SK-MEL-5 (cell line): ENCODE measurements at places on chromosomes 6 and 20.

DNA sequence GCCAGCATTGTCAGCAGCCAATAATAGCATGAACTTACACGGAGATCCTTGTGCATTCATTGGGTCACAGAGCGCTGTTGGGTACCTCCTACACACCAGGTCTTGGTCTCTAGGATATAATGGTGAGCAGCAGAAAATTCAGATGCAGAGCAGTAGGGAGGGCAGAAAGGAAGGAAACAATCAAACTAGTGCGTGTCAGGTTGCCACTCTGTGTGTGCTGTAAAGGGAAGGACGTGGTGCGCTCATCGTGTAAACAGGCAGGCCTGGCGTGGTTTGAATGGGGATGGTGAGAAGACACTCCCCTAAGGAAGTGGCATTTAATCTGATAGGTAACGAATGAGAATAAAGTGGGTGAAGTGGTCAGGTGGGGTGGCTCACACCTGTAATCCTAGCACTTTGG is 336.4 kb downstream of the CDH26 start:
- DNase-seq: no peak

GRCh38 chr6:148027201-148027600 is 315.4 kb upstream of the SASH1 start:
- no peak for DNase-seq

DNA sequence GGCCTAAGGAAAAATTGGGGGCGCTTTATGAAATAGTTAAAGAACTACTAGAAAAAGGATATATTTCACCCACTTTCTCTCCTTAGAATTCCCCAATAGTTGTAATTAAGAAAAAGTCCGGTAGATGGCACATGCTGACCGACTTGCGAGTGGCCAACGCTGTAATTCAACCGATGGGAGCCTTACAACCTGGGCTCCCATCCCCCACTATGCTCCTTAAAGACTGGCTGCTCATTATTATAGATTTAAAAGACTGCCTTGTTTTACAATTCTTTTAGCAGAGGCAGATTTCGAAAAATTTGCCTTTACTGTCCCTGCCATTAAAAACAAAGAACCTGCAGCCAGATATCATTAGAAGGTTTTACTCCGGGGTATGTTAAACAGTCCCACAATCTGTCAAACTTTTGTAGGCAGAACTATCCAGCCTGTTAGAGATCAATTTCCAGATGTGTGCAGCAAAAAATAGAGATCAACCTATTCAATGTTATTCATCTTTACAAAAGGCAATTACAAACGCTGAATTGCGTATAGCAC is 58.5 kb upstream of the PRSS16 start:
- peak; percentile 93 for DNase-seq

- no peak for DNase-seq
These were observed 33.7 kb downstream of the NINL start for GRCh38 chr20:25551413-25552215.

- no peak for DNase-seq
These were observed 64.2 kb downstream of the DLL1 start for GRCh38 chr6:170226647-170227046.

DNA sequence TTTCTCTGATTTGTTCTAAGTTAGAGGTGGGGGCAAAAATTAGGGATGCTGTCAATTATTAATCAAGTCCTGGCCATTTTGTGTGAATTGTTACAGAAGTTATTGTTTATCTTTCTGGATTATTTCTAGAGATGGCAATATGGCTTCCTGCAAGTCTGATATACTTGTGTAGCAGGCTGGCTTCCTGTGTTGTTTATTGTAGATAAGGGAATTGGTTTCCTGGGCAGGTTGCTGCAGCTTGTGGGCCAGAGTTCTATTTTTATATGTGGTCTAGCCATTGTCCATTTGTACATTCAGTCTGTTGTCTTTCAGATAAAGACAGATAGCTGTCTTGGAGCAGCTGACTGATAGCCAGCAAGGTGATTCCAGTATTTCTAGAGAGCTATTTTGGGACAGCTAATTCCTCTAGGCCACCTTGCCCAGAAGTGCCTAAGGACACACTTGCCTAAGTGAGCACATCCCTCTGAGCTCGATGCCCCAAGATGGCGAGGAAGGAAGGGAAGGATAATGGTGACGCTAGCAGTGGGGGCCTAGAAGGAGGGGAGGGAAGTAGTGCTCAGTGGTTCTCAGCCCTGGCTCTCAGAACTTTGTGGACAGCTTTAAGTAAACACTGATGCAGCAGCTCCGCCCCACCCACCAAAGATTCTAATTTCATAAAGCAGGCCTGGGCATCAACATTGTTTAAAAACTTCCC is 25.5 kb downstream of the DDO start:
- DNase-seq: no peak

GRCh38 chr6:112193117-112193516 is 61.2 kb downstream of the LAMA4 start:
- no peak for DNase-seq

DNA sequence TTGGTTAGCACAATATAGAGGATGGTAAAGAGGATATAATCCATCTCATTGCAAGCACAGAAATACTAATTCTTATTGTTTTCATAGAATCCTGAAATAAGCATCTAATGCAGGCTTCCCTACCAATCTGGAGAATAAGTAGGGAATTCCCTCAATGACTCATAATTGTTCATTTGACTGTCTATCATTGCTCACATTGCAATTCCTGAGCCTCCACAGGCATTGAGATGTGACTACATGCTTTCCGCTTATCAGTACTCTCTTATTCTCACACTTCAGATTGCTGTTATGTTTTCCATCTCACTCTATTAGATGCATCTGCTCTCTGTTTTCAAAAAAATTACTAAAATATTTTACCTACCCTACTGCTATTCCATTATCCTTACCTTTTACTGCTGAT is 216.2 kb upstream of the PRSS16 start:
- no peak for DNase-seq

- DNase-seq: no peak
These were observed 3.6 kb downstream of the MAP3K7 start for GRCh38 chr6:90583179-90583835.

- peak; percentile 66 for DNase-seq
These were observed 214.6 kb downstream of the HDGFL1 start for GRCh38 chr6:22783931-22784330.

- no peak for DNase-seq
These were observed 91.0 kb downstream of the TCP11 start for GRCh38 chr6:35049900-35050756.

DNA sequence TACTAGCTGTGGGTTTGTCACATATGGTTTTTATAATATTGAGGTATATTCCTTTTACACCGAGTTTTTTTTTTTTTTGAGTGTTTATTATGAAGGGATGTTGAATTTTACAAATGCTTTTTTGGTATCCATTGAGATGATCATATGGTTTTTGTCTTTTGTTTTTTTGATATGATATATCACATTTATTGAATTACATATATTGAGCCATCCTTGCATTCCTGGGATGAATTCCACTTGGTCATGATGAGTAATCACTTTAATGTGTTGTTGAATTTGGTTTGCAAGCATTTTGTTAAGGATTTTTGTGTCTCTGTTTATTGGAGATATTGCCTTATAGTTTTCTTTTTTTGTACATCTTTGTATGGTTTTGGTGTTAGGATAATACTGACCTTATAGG is 3.3 kb upstream of the ZNF337 start:
- DNase-seq: no peak

DNA sequence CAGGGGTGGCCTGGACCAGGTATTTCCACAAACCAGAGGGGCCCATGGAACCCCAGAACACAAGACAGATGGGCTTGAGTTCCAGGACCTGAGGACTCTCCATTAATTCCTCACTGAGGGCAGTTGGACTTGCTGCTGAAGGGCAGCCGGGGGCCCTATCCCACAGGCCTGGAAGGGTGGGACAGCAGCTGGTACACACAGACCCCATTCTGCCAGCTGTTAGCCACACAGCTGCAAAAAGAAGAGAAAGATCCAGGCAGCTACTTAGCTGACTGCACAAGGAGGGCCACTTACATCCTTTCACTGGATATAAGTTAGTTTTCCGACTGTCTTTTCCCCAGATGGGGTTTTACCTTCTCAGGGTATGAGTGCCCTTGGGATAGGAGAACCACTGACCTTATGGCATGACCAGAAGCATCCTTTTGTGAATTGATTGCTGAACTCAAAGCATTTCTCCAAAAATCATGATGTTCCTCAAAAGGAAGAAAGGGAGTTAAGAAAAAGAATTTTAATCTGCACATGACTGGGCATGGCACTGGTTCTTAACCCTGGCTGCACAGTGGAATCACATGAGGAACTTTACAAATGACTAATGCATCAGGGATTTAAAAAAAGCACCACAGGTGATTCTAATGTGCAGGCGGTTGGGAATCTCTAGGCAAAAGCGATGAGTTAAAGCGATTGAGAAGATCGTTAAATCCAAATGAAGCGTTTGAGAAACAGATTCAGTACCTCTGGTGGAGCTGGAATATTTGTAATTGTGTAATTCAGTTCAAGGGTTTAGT is 199.4 kb downstream of the TFAP2A start:
- no peak for DNase-seq

DNA sequence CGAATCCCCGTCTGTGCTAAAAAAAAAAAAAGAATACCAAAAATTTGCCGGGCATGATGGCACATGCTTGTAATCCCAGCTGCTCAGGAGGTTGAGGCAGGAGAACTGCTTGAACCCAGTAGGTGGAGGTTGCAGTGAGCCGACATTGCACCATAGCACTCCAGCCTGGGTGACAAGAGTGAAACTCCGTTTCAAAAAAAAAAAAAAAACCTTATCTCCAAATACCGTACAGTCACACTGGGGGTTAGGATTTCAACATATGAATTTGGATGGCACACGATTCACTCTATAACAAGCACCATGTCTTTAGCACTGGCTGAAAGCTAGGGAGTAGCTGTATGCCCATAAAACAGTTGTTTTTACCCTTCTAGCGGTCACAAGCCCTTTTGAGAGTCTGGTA is 3.8 kb downstream of the SMIM13 start:
- DNase-seq: no peak

- DNase-seq: peak; percentile 30
These were observed 231.4 kb downstream of the GJA1 start for GRCh38 chr6:121666814-121667213.

DNA sequence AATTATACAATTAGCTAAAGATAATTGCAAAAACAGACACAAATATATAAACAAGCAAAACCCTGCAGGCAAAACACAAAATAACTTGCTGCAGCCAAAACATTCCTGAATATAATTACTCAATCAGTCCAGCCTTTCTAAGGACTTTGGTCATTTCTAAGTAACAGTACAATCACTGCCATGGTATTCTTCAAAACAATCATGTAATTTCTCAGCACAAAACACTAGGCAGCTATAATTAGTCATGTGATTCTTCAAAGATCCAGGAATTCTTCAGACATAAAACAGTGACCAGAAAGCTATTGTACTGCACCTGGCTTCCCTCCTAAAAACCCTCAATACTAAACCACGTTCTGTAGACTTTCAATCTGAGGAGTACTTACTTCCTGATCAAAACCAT is 881.1 kb downstream of the EPHA7 start:
- no peak for DNase-seq

DNA sequence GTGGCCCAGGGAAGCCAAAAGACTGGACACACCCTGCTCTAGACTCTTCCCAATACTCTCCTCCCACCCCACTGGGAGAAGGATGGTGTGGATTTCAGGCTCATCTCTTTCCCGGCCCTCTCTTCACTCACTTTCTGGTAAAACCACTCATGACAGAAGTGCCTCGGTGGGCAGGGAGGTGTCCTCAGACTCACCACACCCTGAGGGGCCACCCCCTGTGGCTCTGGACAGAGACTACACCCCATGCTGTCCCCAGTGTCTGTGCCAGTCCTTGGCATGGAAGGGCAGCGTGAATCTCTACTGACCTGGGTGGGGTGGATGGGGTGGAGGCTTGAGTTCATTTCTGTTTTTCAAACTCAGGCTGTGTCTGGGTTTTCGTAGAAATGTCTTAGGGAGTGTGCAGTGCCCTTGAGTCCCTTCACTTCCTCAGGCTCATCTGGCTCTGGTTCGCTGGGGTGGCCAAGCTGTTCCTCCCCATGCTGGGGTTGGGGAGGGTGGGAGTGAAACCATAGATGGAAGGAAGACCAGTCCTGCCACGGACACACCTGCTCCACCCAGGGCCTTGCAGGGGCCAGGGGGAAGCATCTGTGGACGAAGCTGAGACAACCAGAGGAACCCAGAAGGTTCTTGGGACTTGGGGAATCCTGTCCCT is 59.1 kb downstream of the EZR start:
- no peak for DNase-seq

GRCh38 chr6:96171112-96171511 is 155.3 kb downstream of the FUT9 start:
- no peak for DNase-seq

DNA sequence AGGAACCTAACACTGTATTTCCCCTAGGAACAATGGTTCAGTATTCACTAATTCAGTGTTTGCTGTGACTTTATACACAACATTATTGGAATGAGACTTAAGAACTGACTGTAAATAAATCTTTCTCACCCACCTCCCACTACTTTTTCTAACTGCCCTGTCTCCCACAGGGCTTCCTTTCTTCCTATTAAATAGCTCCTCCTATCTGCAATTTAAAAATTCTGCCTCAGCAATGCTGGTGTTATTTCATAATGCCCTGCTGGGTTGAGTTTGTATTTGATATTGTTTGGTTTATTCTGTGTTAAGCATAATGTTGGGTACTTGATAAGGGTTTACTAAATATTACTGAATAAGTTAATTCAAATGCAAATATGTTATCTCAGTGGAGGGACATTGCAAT is 573.1 kb upstream of the RNF217 start:
- peak; percentile 17 for DNase-seq

DNA sequence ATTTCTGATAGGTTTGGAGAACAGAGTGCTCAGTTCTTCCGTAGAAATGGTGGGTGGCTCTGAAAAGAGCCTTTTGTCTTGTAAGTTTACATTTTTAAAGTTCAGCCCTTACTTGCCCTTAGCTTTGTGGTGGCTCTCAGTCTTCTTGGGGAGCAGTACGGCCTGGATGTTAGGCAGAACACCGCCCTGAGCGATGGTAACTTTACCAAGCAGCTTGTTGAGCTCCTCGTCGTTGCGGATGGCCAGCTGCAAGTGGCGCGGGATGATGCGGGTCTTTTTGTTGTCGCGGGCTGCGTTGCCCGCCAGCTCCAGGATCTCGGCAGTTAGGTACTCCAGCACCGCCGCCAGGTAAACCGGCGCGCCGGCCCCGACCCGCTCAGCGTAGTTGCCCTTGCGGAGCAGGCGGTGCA is 19.5 kb downstream of the OR2B2 start:
- peak; percentile 20 for DNase-seq

DNA sequence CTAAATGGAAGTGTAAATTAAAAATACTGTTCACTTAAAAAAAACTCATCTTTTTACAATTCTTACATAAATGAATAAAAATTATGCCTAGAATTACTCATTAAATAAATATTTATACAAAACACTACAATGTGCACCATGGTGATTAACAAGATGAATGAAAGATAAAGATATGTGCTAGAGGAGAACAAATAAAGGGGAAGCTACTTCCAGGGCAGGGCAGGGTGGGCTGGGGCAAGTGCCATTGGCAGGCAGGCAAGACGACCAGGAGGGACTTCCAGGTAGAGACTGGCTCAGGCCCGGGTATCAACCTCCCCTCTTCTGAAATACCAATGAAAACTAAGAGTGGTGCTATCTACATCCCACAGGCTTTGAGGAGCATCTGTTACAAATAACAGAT is 20.4 kb downstream of the PREP start:
- no peak for DNase-seq
